Right cardiac atrium (tissue), 5 donors: ENCODE measurements at places on chromosomes 12 and 14.

DNA sequence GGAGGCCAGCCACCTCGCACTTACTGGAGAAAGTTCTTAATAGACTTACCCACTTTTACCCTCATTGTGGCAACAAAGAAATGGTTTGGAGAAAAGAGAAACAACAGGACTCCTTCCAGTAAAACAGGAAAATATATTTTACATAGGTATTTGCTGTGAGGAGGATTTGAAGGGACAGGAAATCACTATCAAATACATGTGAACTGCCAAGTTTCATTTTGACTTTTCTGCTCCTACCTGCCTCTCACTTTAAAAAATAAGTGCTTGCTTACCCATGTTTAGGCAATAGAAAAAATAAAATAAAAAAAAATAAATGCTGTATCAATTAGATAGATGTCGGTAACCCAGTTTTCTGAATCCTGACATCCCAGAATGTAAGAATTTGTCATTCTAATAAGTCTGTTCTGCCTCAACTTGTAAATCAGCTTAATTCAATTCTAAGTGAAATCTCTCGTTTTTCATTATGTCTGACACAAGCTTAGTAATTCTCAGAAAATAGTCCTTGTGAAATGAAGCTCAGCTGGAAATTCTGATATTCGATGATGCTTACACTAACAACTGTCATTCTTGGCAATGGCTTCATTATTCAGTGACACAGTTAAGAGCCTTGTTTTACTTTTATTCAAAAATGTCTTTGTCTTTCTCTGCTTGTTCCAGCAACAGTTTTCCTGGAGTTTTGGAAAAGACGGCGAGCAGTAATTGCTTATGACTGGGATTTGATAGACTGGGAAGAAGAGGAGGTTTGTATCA, 131.3 kb downstream of the SLC5A8 start:
- DNase-seq: no peak

- DNase-seq: no peak
These were observed 10.5 kb upstream of the HHIPL1 start for GRCh38 chr14:99634443-99634842.

DNA sequence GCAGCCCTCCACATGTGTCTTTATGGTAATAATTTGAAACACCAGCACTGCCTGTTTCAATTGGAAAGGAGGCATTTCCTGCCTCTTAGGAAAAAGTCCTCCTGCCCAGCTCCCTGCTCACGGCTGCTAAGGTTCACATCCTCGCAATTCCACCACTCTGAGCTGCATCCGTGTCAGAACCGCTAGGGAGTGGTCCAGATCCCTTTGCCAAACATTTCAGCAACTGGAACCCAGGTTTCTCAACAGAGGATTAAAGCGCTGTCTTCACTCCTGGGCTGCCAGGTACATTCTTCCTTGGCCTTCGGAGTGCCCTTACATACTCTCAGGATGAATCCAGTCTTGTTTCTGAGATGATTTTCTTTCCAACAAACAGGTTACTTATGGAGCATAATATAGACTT, 23.3 kb downstream of the C14orf132 start:
- no peak for DNase-seq

DNA sequence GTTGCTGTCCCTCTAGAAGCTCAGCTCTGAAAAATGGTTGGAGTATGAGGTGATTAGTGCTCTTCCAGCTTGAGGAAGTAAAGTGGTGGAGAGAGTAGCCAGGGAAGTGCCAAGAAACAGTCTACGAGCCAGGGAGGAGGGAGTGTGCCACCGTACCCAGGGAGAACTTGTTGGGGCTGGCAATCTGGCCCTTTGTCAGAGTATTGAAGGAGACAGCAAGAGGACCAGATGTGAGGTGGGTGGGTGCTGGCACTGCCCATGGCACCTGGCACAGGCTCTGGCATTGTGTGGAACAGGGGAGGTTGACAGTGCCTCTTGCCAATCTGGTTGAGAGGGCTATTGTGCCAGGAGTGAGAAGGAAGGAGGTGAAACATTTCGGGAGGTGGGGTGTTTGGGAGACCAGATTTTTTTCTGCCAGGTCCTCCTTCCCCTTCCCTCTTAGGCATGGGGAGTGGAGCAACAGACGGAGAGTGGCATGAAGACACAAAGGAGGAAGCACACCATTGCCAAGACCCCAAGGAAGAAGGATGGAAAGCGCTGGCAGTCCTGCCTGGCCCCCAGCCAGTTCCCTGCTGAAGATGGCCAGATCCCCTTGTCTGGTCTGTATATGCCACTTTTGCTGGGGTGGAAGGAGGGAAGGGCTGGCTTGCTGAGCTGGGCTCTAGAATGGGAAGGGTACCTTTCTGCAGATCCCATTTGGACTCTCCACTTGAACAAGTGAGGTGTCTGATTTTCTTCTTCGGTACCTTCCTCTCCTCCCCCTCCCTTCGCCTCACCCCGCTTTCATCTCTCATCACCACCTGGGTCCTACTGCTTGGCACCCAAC, 37.5 kb downstream of the ZFHX2 start:
- no peak for DNase-seq

DNA sequence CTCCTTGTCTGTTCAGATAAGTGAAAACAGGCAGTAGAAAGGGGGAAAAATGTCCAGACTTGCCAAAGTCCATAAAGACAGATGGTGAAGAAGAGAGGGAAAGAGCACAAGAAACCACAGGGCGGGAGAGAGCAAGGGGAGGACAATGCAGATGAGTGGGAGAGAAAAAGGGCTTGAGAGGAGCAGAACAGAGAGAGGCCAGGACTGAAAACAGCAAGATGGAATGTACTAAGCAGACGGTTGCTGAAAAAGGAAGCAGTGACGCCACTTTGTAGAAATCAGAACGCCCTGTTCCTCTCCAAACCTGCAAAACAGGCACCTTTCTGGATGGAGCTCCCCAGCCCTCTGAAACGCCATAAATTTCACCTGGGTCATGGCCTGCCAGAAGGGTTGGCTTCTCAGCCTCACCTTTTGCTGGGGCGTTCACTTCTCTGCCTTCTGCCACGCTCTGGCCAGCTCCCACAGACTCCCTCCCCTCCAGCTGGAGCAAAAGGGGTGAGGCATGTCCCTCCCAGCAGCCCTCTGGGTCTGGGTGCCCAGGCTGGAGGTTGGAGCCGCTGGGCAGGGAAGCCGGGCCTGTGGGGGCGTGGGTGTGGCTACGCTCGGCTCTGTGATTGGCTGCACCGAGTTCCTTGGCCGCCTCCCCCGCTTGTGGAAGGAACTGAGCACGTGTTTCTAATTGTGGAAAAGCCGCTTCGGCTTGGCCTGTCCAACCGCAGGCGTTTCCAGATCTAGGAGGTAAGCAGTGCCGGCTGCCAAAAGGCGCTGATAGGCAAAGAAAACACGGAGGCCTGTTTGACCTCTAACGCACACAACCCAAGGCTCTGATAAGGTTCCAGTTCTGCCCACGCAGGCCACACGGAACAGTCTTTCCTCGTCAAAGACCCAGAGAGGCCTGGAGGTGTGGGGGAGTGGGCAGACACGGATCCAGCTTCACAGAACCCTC, 29.3 kb downstream of the SLC7A8 start:
- DNase-seq: peak; percentile 97

- no peak for DNase-seq
These were observed 154.6 kb downstream of the SLC6A15 start for GRCh38 chr12:84757978-84758377.

DNA sequence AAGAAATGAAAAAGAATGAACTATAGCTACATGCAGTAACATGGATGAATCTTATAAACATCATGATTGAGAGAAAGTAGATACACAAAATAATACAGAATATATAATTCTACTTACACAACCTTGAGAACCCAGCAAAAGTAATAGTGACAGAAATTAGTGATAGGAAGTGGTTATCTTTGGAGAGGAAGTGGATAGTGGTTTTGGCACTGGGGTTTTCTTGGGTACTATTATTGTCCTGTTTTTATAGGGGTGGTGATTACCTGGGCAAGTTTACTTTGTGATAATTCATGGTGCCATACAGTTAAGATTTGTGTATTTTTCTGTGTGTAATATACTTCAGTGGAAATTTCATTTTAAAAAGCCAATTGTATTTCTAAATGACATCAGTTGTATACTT, 352.7 kb downstream of the AEBP2 start:
- DNase-seq: no peak

DNA sequence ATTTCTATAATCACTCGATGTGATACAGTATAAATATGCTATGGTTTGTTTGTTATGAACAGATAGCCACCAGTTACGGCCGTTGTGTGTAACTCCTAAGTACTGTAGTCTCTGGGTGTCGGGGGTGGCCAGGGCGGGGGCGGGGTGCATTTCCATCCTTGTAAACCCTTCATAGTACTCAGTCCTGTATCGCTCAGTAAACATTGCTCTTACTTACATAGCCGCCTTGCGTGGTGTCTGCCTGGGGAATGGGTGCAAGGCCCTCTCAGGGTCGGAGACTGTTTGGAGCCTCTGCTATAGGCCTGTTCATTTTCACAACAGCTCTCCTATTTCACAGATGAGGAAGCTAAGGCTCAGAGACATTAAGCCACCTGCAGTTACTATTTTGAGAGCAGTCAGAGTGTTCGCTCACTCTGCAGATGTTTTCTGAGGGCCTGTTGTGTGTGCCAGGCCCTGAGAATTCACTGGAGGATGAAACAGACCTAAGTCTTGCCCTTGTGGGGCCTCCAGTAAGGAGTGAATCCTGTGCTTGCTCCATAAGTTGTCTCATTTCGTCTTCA, 42.5 kb downstream of the JDP2 start:
- no peak for DNase-seq

- DNase-seq: no peak
These were observed 106.4 kb upstream of the PLEKHG7 start for GRCh38 chr12:92596383-92596782.

- DNase-seq: no peak
These were observed 625 bp downstream of the ANGEL1 start for GRCh38 chr14:76812093-76812421.

- DNase-seq: no peak
These were observed 431.6 kb downstream of the RAD51B start for GRCh38 chr14:68250927-68251768.

- DNase-seq: no peak
These were observed 156.7 kb downstream of the CEP128 start for GRCh38 chr14:80784820-80785219.

- no peak for DNase-seq
These were observed 244.2 kb upstream of the OR4E1 start for GRCh38 chr14:21917699-21918436.

GRCh38 chr12:55829967-55830600, 697 bp upstream of the DNAJC14 start:
- peak; percentile 77 for DNase-seq

GRCh38 chr12:54933376-54933775, 51.2 kb downstream of the TESPA1 start:
- DNase-seq: no peak
